Stimulated activated CD4-positive, alpha-beta T cell treated with anti-CD3 and anti-CD28 coated beads, Interleukin-15, amount 100 ng/mL, for 1 hour (primary cell): ENCODE measurements at places on chromosomes 4 and X.

DNA sequence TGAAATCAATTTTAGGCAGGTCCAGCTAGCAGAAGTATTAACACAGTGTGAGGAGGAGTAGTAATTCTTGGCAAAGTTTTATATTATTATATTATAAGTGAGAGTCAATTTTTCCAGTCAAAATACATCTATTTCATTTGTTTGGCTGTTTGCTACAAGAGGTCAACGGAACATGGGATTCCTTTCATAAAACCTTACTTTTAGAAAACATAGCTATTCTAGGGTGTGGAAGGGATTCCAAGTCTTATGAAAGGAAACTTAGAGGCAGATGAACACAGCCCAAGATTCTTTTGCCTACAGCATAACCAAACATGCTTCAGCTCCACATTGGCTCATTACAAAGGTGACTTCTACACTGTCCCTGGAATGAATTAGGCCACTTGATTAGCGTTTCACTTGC, 29.9 kb upstream of the PCDH19 start:
- no peak for DNase-seq

DNA sequence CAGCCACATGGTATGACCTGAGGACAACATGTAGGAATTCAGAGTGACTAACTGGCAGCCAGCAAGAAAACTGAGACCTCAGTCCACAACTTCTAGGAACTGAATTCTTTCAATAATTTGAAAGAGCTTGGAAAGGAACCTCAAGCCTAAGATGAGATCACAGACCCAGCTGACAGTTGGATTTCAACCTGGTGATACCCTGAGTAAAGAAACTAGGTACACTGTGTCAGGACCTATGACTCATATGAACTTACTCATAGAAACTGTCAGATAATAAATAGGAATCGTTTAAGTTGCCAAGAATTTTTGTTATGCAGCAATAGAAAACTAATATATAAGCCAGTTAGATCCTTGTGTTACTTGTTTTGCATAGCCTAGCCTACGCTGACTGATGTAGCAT, 102.4 kb upstream of the DCAF12L1 start:
- no peak for DNase-seq

GRCh38 chr4:96295143-96295741, 455.3 kb downstream of the PDHA2 start:
- no peak for DNase-seq

GRCh38 chr4:648579-649292, 23.4 kb downstream of the PDE6B start:
- DNase-seq, result no peak

GRCh38 chrX:50799531-50799961, 14.4 kb downstream of the SHROOM4 start:
- no peak for DNase-seq

- no peak for DNase-seq
Measured at GRCh38 chr4:953574-953915, 19.8 kb downstream of the DGKQ start.

GRCh38 chr4:30828264-30828926, 108.2 kb downstream of the PCDH7 start:
- no peak for DNase-seq

DNA sequence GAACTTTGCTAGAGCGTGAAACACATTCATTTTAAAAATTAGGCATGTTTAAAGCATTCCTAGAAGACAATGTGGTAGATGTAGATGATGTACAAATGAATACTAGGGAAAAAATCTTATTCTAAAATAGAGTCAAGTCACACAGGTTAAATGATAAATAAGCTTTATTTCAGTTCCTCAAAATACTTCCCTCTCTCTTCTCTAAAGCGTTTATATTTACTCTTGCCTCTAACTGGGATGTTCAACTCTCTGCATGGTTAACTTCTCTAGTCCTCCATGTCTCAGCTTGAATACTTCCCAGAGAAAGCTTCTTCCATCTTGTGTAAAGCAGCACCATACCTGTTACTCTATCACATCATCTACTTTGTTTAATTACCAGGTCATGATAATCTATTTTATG, 30.9 kb upstream of the GLRA3 start:
- DNase-seq, result no peak

GRCh38 chr4:40720916-40721315, 28.8 kb upstream of the NSUN7 start:
- no peak for DNase-seq

DNA sequence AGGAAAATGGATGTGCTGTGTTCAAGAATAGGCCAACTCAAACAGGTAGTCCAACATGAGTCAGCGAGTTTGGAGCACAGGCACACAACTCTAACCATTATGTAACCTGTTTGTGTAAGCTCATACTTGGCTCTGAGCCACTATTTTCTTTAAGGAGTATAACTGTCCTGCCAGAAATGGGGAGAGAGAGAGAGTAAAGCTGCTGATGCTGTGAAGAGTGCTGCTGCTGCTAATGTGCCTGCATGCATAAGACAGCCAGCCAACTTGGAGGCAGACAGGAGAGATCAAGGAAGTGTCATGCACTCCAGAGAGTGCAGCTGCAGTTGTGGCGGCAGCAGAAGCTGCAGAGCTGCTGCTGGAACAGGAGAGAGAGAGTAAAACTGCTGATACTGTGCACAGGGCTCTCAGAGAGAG, 11.7 kb upstream of the STATH start:
- DNase-seq, result no peak

DNA sequence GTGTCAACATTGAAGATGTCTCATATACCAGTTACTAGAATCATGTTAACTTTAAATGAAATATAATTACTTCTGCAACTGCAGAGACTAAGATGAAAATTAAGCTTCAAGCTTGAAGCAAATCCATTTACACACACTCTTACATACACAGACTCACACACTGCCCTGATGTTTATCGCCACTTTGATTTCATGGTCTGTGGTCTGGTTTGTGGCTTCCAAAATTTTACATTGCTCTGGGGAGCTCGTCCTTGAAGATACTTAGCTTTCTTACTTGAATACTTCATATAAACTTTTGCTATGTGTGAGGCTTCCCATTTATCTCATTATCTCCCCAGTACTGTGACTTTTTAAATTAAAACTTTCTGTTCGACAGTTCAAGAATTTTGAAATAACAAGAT, 35.8 kb downstream of the ARHGEF38 start:
- no peak for DNase-seq

- no peak for DNase-seq
Measured at GRCh38 chr4:158201322-158201721, 9.0 kb upstream of the TMEM144 start.

- DNase-seq, result no peak
Measured at GRCh38 chrX:106912864-106913263, 7.3 kb upstream of the CLDN2 start.

GRCh38 chr4:119113033-119113655, 22.5 kb upstream of the MYOZ2 start:
- no peak for DNase-seq

DNA sequence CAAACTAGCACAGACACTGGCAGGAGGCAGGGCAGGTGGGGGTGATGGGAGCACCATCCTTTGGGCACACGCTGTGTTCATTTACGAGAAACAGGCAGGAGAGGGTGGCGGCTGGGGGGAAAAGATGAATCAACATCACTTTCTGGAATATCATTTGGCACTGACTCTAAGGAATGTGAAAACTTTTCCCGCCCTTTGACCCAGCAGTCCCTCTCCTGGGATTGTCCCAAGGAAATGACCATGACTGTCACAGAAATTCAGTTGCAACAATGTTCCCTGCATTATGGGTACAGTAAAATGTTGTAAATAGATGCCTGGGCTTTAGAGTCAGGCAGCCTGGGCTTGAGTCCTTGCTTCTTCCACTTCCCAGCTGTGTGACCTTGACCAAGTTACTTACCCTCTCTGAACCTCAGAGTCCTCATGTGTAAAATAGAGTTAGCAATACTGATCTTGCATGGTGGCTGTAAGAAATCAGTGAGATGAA, 58.6 kb downstream of the ABLIM2 start:
- DNase-seq, result no peak

DNA sequence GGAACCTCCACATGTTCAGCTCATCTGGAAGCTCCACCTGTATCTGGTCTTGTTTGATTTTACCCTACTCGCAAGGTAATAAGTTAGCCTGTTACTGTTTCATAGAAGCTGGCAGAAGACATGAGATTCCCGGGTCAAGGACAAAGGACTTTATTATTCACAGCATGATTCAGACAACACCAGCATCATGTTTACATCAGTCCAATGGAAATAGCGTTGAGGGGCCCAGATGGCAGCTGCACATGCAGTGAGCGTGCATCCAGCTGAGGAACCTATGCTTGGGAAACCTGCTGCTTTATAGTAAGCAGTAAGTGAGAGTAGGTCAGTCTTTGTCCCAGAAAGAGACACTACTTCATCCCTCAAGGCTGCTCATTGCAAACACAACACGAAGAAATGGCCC, 19.8 kb downstream of the TSPAN5 start:
- DNase-seq, result no peak

DNA sequence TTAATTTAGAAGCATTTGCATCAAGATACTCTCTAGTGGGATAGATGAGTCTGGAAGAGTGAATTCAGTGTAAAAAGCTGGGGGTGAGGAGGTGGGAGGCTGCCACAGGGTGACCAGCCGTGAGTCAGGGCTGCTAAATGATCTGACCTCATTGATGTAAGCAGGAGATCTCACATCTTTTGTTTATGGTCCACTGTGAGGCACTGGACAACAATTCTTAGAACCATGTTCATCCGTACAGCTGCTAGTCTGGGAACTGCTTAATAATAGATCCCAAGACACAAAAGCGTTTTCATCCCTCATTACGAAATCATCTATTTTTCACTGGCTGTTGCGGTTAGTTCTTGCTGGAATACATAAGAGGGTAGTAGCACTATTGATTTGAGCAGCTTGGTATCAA, 14.1 kb downstream of the KLF3 start:
- DNase-seq, result no peak

GRCh38 chrX:16164748-16165147, 2.5 kb upstream of the MAGEB17 start:
- DNase-seq, result no peak

- DNase-seq, result no peak
Measured at GRCh38 chr4:111813555-111814140, 331.6 kb upstream of the FAM241A start.

GRCh38 chrX:118480172-118480571, 15.4 kb upstream of the DOCK11 start:
- no peak for DNase-seq

- DNase-seq, result no peak
Measured at GRCh38 chr4:115883847-115884246, 770.4 kb upstream of the NDST4 start.

DNA sequence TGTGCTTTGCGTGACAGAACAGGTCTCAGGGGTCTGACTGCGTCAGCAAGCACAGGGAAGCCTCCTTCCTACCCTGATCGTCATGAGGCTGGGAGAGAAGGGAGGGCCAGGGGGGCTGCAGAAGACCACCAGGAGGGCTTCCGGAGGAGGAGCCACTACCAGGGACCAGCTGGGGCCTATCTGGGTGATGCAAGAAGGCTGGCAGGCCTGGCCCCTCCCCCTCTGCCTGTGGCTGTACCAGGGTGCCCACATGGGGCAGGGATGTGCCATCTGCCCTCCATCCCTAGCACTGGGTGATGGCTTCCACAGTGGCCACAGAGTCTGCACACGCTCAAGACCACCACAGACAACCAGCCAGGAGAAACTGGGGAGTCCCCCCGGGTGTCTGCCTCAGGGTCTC, 116.4 kb upstream of the NKX1-1 start:
- no peak for DNase-seq

DNA sequence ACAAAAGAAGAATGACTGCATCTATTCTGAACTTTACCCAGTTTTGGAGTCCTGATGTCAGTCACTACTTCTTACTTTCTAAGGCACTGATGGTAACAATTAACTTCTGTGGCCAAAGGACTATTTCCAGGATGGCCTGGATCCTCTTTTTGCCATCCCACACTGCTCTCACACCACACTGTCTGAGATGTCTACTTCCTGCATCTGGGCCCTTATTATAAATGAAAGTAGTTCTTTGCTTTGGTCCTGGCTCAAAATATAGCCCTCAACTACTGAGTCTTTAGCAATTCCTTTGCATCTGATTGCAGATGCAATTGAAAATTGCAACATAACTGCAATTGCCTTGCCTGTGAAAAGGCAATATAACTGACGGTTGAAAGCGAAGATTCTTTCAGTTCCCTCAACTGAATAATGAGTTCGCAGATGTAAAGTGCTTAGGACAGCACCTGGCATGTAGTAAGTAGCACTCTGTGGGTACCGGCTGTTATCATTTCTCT, 44.2 kb downstream of the COQ2 start:
- no peak for DNase-seq

DNA sequence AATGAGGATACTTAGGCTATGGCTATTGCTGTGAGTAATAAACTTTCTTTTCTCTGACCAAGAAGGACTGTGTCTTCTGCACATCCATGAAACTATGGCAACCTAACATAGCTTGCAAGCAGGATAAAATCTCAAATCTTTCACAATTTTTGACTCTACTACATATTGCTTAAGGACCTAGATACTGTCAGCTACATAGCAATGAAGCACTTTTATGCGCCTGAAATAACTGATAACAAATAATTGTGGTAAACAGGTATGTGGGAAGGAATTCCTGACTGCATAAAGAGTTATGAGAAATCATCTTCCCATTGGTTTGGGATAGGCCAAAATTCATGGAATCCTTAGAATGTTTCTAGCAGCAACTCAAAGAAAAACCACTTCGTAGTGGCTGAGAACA, 41.2 kb upstream of the PDGFC start:
- DNase-seq, result no peak

GRCh38 chr4:158906073-158906472, 137.2 kb downstream of the FNIP2 start:
- DNase-seq, result no peak

DNA sequence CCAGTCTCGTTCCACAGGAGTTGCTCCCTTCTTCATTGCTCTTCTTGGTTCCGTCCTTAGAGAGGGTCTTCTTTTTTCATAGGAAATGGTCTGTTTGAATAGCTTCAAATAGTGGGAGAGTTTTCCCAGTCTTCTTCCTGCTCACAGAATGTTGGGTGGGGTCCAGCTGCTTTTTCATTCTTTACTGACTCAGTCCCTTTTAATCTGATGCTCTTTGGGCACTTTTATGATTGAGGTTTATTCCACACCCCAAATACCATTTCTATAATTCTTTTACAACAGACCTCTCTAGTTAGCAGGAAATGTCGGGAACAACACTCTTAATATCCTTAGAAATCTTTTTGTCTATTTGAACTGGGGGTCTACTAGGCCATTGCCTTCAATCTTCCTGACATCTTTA, 239.5 kb downstream of the PRDM5 start:
- no peak for DNase-seq

DNA sequence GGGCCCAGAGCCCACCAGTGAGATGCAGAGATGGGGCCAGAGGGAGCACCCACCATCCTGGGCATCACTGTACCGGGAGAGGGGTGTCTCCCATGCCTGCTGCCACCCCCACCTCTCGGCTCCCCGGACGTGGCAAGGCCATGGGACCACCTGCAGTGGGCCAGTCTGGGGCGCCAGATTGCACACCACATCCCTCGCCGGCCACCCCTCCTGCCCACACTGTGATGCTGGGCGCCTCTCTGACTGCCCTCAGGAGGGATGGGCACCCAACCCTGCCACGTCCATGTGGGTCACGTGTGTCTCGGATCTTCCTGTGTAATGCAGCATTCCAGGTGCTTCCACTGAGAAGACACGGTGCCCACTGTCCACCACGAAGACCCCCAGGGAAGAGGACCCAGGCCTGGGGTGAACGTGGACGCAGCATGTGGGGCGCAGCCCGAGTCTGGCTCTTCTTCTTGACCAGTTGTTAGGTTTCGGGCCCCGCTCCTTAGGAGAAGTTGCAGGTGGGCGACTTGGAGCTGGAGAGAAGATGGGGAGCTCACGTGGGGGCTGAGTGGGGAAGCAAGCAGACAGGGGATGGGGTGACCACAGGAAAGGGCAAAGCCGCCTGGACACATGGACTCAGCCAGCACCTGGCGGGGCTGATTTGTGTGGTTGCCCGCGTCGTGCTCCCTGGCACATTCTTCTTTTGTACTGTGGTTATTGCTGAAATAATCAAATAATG, 47.7 kb downstream of the ZFYVE28 start:
- no peak for DNase-seq
